Femur (tissue), 1 donor: ENCODE measurements at places on chromosomes 2 and 18.

GRCh38 chr18:74541703-74542555 is 7.6 kb downstream of the CNDP1 start:
- DNase-seq = no peak

DNA sequence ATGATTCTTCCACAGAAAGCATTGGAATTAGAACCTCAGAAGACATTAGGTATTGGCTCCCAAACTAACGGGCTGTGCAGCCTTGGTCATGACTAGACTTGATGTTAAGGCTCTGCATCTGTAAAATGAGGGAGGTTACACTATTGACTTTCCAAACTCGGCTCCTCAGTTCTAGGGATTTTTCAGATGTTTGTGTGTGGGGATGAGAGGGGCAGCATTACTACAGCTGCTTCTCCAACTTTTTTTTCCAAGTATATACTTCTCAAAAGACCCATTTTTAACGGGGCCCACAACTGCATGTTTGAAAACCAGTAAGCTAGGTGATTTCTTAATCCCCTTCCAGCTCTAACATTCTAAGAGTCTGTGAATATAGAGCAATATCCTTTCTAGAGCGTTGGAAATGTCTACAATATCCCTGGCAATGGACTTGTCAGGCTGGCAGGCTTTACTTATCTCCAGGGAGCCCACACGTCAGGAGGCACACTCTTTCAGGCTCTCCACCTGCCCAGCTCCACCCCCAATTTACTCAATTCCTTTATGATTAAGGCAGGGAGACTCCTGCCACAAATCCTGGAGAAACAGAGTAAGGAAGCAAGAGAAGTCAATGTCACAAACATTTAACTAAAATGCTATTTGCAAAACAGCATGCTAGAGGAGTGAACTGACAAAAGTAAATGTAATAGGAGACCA is 844 bp upstream of the MPV17 start:
- DNase-seq = no peak

- no peak for DNase-seq
Observed at GRCh38 chr18:8744656-8745055, 39.3 kb downstream of the MTCL1 start.

DNA sequence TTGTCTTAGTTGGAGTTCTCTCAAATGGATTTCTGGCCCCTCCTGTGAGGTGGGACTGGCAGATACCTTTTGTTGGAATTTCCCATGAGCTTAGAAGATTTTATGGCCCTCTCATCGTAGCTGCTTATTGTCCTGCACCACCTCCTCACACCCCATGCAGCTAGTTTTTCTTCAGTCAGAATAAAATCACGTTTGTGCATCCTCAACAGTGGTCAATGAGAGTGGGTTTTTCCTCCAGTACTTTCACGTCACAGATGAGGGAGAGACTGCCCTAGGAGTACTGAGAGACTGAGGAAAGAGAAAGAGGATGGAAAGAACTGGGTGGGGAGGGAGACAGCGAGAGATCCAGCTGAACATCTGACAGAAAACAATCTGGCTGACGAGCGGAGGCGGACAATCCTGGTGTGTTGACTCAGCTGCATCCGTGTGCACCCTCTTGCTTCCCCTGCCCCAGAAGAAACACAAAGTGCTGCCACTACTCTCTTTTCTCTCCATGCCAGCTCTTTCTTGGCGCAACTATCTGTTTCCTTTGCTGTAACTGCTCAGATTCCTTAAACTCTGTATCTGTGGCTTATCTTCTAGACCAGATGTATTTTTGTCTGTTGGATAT is 7.4 kb downstream of the RAPGEF4 start:
- no peak for DNase-seq

DNA sequence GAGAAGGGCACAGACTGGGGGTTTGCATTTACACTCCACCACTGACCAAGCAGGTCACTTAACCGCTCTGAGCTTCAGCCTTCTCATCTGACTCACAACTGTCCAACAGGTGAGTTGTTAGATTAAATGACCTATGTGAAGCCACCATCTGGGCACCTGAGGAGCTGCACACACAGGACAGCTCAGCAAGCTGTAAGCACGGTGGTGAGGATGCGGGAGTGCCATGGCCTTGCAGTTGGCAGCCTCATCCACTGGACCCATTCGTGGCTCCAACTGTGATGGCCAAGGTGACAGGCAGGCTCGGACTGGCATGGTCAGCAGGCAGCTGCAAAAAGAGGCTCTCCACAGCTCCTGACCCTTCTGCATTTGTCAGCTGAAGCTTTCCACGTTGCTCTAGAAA is 23.3 kb upstream of the AMMECR1L start:
- DNase-seq = no peak

DNA sequence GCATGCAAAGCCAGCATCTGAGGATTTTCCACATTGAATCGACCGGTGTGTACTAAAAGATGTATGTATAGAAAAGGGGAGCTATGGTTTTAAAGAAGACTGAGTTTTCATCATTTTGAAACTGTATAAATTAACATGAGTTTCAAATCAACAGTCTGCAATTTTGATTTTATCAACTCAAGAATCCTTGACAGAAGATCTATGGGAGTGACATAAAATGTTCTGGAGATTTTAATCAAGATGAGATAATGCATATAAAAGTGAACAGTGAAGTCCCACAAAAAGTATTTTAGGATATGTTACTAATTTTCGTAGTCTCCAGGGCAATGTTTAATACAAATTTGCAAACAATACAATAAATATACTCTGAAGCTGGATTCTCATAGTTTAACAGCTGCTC is 24.0 kb upstream of the CERS6 start:
- DNase-seq = no peak

- DNase-seq = no peak
Observed at GRCh38 chr2:97653473-97653872, 7.6 kb downstream of the COX5B start.

- DNase-seq = peak; percentile 78
Observed at GRCh38 chr2:223613017-223613950, 11.1 kb upstream of the SCG2 start.

DNA sequence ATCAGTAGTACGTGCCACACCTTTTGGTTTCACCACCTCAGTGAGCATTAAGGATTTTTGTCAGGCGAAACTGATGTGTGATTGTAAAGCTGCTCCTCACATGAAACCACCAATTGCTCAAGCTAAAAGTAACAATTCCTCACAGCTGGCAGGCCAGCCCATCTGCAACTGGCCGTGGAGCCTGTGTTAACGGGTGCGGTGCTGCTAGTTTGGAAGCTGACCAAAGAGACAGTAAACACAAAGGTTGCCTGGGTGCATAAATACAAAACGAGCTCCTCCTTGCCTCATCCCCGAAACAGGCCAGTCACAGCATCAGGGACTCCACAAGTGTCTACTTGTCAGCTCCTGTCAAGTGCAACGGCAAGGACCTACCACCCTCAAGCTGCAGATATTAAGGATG is 32.0 kb downstream of the LGALSL start:
- peak; percentile 69 for DNase-seq

GRCh38 chr18:42517896-42518295 is 562.9 kb downstream of the PIK3C3 start:
- no peak for DNase-seq

GRCh38 chr2:68385220-68385906 is 20.3 kb downstream of the PLEK start:
- no peak for DNase-seq

DNA sequence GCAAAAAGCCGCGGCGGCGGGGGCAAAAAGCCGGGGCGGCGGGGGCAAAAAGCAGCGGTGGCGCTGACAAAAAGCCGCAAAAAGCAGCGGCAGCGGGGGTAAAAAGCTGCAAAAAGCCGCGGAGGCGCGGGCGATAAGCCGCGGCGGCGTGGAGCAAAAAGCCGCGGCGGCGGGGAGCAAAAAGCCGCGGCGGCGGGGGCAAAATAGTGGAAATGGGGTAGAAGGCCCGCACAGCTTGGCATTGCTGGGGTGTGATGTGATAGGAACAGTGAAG is 450.1 kb downstream of the ANKRD30B start:
- no peak for DNase-seq

GRCh38 chr18:12076424-12077140 is 17.1 kb upstream of the ANKRD62 start:
- no peak for DNase-seq

- no peak for DNase-seq
Observed at GRCh38 chr2:201255408-201256033, 4.8 kb upstream of the CASP8 start.

DNA sequence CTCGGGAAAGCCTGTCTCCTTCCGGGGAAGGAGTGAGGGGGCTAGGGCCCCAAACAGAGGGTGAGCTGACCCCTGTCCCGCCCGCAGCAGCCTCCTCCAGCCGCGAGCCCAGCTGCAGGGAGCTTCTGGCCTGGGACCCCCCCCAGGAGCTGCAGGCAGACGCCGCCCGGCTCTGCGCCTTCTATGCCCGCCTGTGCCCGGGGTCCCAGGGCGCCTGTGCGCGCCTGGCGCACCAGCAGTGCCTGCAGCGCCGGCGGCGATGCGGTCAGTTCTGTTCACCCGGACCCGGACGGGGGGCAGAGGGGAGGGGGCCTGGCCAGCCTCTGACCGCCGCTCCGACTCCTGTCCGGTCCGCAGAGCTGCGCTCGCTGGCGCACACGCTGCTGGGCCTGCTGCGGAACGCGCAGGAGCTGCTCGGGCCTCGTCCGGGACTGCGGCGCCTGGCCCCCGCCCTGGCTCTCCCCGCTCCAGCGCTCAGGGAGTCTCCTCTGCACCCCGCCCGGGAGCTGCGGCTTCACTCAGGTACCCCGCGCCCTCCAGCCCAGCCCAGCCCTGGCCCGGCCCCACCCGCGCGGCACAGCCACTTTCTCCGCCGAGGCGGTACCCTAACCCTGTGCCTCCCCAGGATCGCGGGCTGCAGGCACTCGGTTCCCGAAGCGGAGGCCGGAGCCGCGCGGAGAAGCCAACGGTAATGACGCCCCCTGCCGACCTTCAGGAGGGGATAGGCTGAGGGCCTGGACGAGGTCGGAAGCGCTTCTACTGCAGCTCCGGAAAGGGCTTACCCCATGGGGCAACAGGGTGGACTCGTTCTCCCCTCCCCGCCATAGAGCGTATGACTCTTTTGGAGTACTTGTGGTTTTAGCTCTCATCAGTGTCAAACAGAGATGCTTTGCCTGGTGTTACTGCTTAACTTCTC is 2.0 kb upstream of the CHRND start:
- peak; percentile 58 for DNase-seq

GRCh38 chr2:31129375-31130171 is 8.7 kb downstream of the GALNT14 start:
- no peak for DNase-seq

DNA sequence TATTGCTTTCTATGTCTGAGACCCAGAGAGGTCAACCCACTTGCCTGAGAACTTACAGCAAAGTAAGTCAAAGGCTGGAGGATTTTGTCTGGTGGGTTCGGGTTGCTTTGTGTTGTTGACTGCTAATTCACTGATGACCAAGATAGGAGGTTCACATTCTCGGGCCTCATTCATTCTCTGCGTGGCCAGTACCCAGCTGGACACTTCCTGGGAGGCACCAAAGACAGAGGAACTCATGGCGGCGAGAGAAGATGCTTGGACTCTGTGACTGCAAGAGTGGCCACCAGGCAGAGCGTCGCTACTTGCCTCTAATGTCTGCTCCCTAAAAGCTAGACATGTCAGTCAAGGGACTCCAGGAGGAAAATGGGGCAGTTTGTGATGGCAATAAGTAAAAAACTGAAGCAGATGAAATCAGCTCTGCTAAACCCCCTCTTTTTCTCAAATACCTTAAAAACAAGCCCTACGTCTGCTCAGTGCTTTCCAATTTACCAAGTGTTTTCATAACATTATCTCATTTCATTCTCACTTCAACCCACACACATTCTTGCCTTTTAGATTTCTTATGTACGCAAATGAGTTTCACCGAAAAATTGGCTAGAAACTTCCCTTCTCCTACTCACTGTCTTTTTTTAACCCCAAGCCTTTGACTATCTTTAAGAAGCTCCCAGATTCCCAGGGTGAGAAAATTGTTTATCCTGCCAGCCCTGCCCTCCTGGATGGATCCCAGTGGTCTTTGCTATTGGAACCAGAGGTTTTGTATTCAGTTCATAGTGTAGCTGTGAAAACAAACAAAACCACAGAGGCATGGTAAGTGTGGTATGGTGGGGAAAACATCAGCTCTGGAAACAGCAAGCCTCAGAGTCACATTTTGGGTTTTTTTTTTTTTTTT is 4.9 kb upstream of the LBH start:
- DNase-seq = no peak

GRCh38 chr18:43009674-43010073 is 105.8 kb downstream of the RIT2 start:
- no peak for DNase-seq

DNA sequence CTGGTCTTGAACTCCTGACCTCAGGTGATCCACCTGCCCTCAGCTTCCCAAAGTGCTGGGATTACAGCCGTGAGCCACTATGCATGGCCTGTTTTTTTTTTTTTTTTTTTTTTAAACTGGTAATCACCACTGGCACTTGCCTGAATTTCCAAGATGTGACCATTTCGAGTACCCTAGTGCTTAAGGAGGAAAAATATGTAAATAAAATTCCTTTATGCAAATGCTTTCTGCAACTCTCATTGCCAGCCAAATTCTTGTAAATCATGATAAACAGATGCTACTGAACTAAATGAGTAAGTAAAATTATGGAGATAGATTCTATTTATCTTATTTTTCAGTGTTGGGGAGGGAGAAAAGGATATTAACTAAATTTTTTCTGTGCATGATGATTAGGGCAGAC is 18.6 kb downstream of the CDCA7 start:
- no peak for DNase-seq

- DNase-seq = no peak
Observed at GRCh38 chr18:8003878-8004675, 437.0 kb downstream of the PTPRM start.

- no peak for DNase-seq
Observed at GRCh38 chr2:107197594-107198294, 311.8 kb upstream of the ST6GAL2 start.

DNA sequence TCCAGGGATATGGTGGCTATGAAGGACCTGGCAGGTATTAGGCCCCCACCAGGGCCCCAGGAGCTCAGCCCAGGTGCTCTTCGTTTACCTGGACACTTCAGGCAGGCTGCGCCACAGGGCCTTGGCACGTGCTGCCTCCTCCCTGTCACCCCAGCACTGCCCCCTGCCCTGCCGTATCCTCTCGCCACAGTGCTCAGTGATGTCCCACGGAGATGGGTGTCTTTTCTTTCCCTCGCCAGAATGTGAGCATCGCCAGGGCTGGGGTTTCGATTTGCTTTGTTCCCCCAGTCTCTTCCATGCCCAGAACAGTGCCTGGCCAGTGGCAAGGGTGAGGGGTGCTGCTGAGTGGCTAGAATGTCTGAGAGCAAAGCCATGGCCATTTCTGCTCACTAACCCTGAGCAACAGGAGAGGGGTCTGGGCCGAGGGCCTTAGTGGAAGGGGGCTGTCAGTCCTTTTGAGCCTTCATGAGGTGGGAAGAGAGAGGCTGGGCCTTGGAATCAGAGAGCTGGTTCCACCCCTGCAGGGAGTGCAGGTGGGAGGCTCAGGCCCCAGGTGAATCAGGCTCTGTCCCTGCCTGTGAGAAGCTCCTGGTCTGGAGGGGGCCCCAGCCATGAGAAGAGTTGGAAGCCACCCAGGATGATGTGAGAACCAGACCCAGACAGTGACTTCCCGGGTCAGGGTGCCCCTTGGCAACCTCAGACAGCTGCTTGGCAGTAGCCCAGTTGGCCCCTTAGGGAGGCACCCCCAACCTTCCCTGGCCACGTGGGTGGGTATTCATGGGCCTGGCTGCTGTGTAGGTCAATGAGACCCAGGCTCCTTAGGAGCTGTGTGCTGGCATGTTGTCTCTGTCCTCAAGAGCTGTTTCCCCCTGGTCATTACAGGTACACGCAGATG is 129.9 kb upstream of the HS6ST1 start:
- DNase-seq = peak; percentile 20
